ENCODE measurements at places on chromosomes 12 and 14.
A peak's percentile ranks its signal among the peaks of the same experiment; 100 is the strongest.

DNA sequence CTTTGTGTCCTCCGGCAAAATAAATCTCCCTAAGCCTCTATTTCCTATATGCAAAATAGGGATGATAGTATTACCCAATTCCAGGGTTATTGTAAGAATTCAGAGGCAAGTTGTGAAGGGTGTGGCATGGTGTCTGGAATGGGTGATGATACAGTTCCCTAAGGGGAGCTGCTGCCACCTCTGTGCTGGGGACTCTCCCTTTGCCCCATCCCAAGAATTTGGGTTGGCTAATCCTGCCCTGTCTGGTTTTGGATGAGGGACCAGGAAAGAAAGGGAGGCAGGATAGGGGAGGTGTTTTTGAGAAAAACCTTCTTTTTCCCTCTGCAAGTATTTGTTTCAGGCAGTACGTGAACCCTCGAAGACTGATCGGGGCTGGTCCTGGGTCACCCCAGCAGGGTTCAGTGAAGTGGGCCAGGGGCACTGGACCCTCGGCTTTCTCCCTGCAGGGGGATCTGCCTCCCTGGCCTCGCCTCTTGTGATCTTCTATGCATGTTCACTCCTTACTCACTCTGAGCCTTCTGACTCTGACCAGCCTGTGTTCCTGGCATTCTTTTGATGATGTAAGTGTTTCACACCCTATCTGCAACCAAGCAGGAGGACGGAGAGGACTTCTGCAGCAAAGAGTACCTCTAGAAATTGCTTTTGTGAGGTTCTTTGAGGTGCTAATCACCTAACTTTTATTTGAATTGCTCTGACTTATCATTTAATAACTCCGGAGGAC is 60.8 kb downstream of the RASSF3 start:
- DNase-seq, result peak; percentile 49

DNA sequence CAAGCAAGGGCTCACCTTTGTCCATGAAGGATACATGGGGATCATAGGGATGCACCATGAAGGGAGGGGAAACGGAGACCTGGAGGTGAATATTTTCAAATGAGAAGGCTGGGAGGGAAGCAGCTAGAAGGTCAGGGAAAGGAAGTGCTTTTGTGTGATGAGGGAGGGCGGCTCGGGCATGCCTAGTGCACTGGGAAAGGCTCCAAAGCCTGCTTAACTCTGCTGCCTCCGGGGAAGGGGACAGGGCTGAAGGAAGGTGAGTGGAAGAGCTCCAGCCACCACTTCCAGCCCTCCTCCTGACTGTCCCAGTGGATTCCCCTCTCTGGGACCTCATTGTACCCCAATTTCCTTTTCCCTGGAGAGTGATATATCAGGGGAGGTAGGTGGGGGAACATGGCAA is 149.4 kb upstream of the PRMT8 start:
- no peak for DNase-seq

- no peak for DNase-seq
These were observed 38.3 kb upstream of the PRB2 start for GRCh38 chr12:11433664-11434063.

GRCh38 chr14:103116636-103117035 is 6.6 kb upstream of the TNFAIP2 start:
- no peak for DNase-seq

DNA sequence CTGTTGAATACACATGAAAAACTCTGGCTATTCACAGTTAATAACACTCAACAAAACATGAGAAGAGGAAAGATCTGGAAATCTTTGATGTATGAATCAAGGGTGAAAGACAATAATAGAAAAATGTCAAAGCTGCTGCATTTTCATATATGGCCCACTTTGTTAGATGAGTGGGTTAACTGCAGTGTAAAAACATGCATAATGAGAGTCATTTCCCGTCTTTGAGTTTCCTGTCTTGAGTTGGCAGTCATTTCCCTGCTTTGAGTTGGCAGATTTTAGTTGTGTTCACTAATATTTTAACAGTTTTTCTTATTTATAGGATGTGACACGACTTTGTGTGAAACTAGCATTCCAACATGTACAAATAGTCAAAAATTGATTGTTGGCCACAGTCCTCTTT is 87.9 kb upstream of the PTPRQ start:
- DNase-seq, result no peak

DNA sequence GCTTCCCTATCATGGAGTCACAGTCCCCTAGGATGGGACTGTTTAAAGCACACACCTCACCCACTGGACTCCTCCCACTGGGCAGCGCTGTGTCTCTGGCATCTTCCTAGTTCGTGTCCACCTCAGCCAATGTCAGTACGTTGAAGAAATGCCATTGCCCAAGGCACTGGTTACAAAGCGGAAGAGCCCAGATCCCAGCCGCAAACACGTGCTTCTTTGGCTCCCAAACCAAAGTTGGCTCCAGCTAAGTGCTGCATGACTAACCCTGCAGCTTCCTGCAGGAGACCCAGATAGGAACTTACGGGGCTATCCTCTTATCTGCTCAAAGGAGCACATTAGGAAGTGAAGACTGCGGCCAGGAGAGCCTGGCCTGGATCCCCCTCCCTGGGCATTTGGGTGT is 9.3 kb downstream of the SYNE3 start:
- DNase-seq, result no peak

DNA sequence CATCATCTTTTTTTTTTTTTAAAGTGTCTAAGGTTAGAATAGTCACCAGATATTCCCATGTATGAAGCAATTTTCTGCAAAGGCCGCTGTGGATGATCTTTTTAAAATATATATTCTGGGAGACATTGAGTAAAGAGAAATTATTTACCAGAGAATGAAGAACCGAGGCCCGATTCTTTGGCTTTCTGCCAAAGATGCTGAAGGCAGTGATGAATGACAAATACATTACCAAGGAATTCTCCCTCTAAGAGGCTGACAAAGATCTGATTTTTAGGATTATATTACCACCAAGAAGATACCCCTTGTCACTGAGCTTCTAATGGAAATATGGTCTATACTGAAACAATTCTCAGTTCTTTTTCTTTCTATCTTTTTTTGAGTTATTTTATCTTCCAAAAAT is 336.8 kb downstream of the NAV3 start:
- no peak for DNase-seq

DNA sequence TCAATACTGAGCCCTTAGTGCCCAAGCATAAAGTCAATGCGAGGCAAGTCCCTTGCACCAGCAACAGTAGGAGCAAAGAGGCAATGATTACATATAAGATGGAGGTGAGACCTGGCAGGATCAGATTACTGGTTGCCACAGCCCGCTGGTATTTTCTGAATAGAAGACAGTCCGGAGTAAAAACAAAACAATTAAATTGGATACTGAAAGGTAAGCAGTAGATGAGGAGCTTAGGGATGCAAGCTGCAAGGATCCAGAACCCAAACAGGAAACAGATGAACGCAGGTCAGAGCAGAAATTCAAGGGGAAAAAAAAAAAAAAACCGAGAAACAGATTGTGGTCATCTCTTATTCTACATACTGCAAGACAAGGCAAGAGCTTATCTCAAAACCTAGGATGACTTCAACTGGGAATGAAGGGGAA is 119.6 kb downstream of the MED13L start:
- no peak for DNase-seq

GRCh38 chr12:105083551-105084105 is 630 bp downstream of the ALDH1L2 start:
- no peak for DNase-seq

DNA sequence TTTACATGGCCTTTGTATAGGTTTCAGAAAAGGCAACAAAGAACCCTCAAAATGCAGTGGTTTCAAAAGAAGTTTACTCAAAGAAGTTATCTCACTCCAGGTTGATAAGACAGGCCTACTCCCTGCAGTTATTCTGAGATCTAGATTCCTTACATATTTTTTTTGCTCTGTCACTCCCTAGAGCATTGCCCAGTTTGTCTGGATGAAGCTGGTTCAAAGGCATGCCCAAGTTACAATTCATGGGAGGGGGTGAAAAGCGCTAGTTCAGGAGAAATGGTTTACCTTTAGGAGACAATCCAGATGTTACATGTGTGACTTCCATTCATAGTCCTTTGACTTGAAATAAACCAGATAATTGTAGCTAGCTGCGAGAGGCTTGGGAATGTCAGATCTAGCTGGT is 115.0 kb downstream of the TPH2 start:
- DNase-seq, result no peak

DNA sequence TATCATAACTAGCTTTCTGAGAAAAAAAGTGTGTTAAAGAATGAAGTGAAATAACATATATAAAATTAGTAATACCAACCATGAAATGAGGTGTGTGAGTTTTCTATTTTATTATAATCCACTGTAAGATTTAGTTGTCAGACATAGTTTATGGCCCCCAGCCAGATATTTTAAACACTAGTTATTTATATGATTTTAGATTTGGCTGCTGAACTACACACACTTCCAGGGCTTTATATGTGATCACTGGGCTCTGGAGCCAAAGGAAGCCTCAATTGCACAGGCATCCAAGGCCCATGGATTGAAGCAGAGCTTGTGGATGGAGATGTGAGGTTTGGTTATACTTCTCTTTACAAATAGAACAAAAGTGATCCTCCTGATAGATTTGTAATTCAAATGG is 48.7 kb upstream of the CNTN1 start:
- DNase-seq, result no peak

GRCh38 chr14:31421200-31421599 is 850 bp upstream of the HEATR5A start:
- no peak for DNase-seq
